A549 treated with Hydrocortisone at 1 μM for 4 hours (cell line): ENCODE measurements at places on chromosomes 1 and 21. TPM values are rescaled to one million over a fixed set of nuclear protein-coding genes. Genes with fewer than 3 reads are reported as not detected.

The CELA2B gene
- total RNA-seq: 0.14 TPM in 1 of 5 replicates, not detected in the others

The TDRD10 gene
- 0.10 to 0.16 TPM in 2 of 5 replicates, not detected in the others for total RNA-seq

The JAM2 gene
- total RNA-seq: not detected in 5 replicates

The CLEC20A gene
- total RNA-seq: not detected in 5 replicates

The AMY1A gene
- total RNA-seq: not detected in 5 replicates

The ADCY10 gene
- total RNA-seq: 0.03 to 0.38 TPM (median 0.10 TPM) in 3 of 5 replicates, not detected in the others

The CFAP126 gene
- 0.14 to 0.25 TPM (median 0.22 TPM) in 3 of 5 replicates, not detected in the others for total RNA-seq

The LRRC3 gene
- 1.7 to 2.3 TPM (median 2.2 TPM) in 5 replicates for total RNA-seq

The CRNN gene
- not detected in 5 replicates for total RNA-seq

The DMRTA2 gene
- total RNA-seq: 0.09 to 0.21 TPM (median 0.17 TPM) in 4 of 5 replicates, not detected in the other

The CD247 gene
- total RNA-seq: 0.38 to 0.83 TPM (median 0.61 TPM) in 5 replicates

The CBR3 gene
- 8.4 to 12.4 TPM (median 11.1 TPM) in 5 replicates for total RNA-seq

The ADAM30 gene
- total RNA-seq: not detected in 5 replicates

The BSND gene
- 0.01 TPM in 1 of 5 replicates, not detected in the others for total RNA-seq

The TSPAN1 gene
- total RNA-seq: 1.8 to 3.5 TPM (median 2.5 TPM) in 5 replicates

The UMODL1 gene
- not detected in 5 replicates for total RNA-seq

The LRRC41 gene
- total RNA-seq: 40.6 to 45.7 TPM (median 42.5 TPM) in 5 replicates

The PPP1R12B gene
- total RNA-seq: 1.7 to 2.7 TPM (median 2.2 TPM) in 5 replicates

The DIRAS3 gene
- total RNA-seq: 0.85 to 1.2 TPM (median 1.1 TPM) in 5 replicates

The SHISAL2A gene
- total RNA-seq: 0.33 to 0.86 TPM (median 0.47 TPM) in 5 replicates

The AVPR1B gene
- total RNA-seq: not detected in 5 replicates

The RORC gene
- 0.05 to 0.13 TPM (median 0.08 TPM) in 4 of 5 replicates, not detected in the other for total RNA-seq

The CHD5 gene
- total RNA-seq: 1.5 to 2.2 TPM (median 1.9 TPM) in 5 replicates

The CATSPERE gene
- 0.06 to 0.32 TPM (median 0.16 TPM) in 4 of 5 replicates, not detected in the other for total RNA-seq

The TMEM61 gene
- 0.56 to 1.1 TPM (median 0.87 TPM) in 5 replicates for total RNA-seq

The C1QA gene
- total RNA-seq: not detected in 5 replicates

The PTPN22 gene
- not detected in 5 replicates for total RNA-seq

The BGLAP gene
- 0.16 to 0.62 TPM (median 0.30 TPM) in 3 of 5 replicates, not detected in the others for total RNA-seq

The SAMSN1 gene
- total RNA-seq: 0.16 TPM in 1 of 5 replicates, not detected in the others

The CHI3L2 gene
- 0.25 to 1.1 TPM (median 0.44 TPM) in 5 replicates for total RNA-seq

The FAM151A gene
- total RNA-seq: 0.15 to 0.29 TPM (median 0.24 TPM) in 5 replicates

The GPR25 gene
- not detected in 5 replicates for total RNA-seq

The OR10J1 gene
- total RNA-seq: not detected in 5 replicates

The CFAP74 gene
- total RNA-seq: 0.15 TPM in 1 of 5 replicates, not detected in the others

The LCK gene
- total RNA-seq: 0.03 TPM in 1 of 5 replicates, not detected in the others

The KCNE1 gene
- not detected in 5 replicates for total RNA-seq

The MFAP2 gene
- 0.54 to 1.2 TPM (median 0.95 TPM) in 5 replicates for total RNA-seq

The PRAMEF17 gene
- total RNA-seq: not detected in 5 replicates

The C1orf185 gene
- not detected in 5 replicates for total RNA-seq

The C1orf87 gene
- not detected in 5 replicates for total RNA-seq
